ENCODE measurements at places on chromosomes 1 and 21.

DNA sequence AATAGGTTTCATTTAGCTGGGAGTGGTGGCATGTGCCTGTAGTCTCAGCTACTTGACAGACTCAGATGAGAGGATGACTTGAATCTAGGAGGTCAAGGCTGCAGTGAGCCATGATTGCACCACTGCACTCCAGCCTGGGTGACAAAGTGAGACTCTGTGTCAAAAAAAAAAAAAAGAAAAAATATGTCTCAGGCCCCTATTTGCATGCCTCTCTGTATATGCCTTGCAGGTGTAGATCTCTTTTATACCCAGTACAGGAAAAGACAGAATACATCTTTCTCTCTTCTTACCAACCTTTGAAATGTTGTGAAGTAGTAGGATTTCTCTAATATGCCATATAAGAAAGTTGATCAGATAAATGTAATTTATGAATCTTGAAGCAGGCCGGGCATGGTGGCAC is 6.4 kb downstream of the CNR2 start:
- no peak for DNase-seq

DNA sequence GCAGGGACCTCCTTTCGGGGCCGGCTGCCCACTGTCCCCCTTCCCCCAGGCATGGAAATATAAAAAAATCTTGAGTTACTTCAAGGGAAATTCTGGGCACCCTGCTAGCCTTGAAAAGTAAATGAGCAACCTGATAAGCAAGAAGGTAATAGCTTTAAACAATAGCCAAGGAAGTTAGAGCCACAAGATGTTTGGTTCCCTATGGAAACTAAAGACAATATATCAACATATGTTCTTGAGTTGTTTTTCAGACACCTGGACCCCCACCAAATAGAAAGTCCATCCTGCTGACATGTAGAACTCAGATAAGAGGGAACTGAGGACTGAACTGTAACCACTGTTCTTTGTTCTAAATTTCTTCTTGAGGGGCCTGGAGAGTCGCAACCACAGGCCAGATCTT is 19.3 kb upstream of the SLC35A3 start:
- no peak for DNase-seq

GRCh38 chr1:47436304-47436978 is 1.4 kb upstream of the FOXD2 start:
- DNase-seq, result peak; percentile 8

- DNase-seq, result no peak
These were observed 11.0 kb downstream of the RPTN start for GRCh38 chr1:152148051-152148450.

DNA sequence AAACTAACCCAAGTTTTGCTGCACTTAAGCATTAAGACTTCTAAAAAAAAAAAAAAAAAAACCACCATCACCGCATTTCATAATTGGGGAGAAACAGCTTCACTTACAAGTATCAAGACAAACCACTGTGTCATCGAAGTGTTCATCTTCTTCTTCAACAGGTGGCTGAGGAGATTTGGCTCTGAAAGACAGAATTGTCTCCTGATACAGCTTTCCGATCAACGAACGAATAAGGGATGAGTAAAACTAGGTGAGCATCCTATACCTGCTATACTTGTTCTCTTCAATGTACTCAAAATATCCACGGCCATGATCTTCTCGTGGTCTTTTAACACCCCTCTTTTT is 2.0 kb downstream of the HNRNPU start:
- no peak for DNase-seq

DNA sequence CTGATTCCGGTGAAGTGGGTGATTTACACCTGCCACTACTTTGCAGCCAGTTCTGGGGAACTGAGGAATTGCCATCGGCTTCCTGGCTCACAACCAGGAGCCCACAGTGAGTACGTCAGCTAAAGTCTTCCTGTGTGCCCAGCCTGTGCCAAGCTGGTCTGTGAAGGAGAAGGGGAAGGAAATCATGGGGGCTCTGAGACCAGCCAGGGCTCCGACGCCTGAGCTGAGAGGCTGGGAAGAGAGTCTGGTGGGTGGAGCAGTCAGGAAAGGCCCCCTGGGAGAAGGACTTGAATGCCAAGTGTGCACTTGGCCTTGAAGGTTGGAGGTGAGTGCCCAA is 1.2 kb downstream of the LURAP1 start:
- no peak for DNase-seq

- no peak for DNase-seq
These were observed 97.4 kb upstream of the TNR start for GRCh38 chr1:175840787-175841186.

GRCh38 chr1:114214016-114214415 is 60.3 kb upstream of the SYT6 start:
- DNase-seq, result no peak

DNA sequence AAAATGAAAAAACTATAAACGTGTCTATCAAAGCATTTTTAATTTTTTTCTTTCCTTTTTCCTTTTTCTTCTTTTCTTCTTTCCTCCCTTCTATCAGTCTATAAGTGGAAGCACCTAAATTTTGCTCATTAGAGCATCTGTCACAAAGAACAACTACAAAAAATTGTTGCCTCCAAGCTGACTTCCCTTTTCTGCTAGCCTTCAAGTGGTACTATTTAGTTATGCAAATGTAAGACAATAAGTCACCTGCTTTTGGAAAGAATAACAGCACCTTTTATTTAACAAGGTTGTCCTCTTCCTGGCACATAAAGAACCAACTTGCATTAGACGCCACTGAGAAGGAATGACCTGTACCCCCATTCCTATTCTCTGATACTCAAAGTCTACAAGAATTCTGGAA is 45.0 kb upstream of the C1orf53 start:
- DNase-seq, result no peak

DNA sequence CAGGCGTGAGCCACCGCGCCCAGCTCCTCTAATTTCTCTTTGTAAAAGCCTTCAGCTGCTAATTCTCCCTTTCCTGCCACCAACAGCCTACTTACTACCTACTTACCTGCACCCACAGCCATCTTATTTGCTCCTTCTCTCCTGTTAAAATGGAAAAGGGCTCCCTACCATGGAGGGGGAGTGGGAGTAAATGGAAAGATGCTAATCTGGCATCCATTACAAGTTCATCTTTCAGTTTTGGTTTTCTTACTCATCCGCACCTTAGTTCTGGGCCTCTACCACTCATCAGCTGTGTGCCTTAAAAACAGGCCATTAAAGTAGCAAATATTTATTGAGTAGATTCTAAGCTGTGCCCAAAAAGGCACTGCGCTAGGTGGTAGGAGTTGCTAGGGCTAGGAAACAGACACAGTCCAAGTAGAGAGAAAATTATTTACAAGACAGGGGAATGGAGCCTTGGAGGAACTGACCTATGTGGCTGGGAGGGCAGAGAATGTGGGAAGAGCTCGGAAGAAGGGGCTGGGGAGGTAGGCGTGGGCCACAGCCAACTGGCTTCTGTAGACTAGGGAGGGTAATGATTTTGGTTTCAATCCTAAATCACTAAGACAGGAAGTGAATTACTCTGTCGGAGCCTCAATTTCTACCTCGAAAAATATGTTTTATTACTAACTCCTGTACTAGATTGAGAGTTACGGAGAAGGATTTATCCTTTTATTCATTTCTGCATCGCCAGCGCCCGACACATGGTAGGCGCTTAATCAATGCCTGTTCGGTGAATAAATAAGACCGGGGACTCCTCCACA is 685 bp upstream of the DDI2 start:
- no peak for DNase-seq

DNA sequence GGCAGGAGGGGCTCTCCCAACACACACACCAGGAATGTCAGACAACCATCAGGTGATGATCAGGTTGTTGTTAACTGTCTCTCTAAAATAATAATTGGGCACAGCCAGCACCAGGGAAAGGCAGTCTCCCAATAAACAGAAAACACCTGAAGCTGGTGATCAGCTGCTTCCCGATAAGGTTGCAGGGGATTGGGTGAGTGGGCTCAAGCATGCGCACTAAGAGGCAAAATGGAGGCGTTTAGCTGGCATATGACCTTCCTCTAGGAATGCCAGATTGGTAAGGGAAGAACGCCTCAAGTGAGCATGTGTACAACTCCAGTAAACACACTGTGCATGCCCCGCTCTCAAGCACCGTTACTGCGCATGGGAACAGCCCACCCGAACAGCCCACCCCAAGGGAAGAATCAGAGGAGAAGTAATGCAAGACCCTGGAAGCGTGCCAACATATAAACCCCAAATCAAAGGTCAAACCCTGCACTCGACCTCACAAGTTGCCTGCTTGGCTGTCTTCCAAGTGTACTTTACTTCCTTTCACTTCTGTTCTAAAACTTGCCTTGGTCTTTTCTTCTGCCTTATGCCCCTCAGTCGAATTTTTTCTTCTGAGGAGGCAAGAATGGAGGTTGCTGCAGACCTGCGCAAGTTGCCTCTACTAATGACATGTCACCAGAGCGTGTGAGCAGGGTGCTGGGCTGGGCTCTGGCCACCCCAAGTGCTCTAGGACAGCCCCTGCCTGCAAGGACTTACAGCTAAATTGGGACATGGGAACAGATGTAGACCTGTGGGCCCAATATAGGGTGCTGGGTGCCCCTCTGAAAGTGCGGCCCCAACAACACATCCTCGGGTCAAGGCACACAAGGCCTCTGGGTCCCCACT is 200.8 kb downstream of the RHOU start:
- DNase-seq, result no peak

GRCh38 chr1:196160066-196160795 is 448.0 kb downstream of the KCNT2 start:
- peak; percentile 63 for DNase-seq

GRCh38 chr1:5514527-5515183 is 477.6 kb downstream of the NPHP4 start:
- DNase-seq, result no peak

DNA sequence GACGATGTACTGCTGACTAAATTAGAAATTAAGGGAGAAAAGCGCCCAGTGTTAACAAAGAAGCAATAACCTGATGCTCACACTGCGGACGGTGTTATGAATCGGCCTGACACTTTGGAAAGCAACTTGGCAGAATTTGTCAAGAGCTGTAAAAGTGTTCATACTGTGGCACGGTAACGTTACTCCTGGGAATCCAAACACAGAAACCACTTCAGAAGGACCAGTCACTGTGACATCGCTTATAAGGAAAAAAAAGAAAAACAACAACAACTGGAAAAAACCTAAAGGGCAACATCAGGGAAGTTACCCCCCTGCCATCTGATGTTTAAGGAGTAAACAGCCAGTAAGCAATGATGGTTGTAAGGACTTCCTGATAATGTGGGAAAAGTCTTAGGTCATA is 27.7 kb downstream of the CAPZB start:
- DNase-seq, result no peak

DNA sequence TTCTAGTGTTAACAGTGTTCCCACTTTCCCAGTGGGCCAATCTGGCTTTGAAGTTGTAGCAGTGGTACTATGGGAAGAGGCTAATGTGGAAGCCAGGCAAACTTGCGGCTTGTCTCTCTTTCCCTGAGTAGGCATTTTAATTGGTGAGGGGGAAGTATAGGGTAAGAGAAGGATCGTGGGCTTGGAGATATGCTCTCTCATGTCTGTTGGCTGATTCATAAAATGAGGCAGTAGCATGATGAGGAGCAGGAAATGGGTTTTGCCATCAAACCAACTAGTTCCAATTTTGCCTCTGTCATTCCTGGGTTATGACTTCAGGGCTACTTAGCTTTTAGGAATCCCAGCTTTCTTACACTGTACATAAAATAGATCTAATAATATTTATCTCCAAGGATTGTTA is 12.1 kb downstream of the C8A start:
- peak; percentile 71 for DNase-seq

DNA sequence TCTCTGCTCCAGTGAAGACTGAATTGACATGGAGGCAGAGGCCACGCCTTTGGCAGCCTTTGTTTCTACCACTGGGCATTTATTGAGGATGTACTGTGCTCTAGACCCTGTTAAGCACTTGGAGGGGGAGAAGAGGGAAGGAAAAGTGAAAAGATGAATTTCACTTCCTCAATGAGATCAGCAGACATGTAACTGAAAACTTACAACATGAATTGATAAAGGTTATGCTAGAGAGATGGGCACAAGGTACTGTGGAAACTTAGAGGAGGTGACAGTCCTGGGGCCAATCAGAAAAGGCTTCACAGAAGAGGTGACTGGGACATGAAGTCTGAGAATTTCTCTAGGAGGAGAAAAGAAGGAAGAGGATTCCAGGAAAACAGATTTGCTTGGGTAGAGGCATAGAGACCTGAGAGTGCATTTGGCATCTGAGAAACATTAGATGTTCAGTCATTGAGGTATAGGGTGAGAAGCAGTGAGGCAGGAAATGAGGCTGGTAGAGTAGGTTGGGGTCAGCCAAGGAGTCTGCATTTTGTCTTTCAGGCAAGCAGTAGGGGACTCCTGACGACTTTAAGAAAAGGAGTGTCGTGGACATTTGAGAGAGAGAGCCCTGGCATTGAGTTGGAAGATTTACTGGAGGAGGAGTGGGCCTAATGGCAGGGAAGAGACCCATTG is 113.0 kb downstream of the SYT2 start:
- DNase-seq, result no peak

DNA sequence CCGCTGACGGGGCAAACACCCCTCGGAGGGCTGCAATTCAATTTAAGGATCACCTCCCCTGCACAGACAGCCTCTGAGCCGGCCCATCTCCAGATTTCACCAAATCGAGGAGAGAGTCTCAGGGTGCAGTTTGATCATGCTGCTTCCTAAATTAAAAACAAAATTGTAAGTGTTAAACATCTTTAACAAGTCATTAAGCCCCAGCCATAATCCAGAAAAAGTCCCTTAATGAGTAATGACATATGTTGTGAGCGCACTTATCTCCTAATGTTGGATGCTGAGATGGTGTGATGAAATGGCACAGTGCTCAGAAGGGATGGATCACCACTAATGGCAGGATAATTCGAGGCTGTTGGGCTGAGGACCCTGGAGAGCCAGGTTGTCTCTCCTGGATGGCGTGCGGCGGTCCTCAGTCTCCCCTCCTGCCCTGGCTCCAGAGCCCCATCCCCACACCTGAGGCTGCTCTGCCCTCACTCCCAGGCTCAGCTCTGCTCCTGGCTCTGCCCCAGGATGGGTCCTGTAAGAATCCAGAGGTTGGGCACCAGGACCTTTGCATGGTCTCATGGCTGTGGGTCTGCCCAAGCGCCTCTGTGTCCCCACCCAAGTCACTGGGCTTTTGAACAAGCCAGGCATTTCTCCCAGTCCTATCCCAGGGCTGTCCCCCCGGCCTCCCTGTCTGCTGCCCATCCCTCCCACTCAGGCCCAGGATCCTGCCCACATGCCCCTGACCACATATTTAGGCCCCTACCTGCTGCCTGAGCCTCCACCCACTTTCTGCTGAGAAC is 224.4 kb upstream of the POU3F1 start:
- DNase-seq, result no peak

DNA sequence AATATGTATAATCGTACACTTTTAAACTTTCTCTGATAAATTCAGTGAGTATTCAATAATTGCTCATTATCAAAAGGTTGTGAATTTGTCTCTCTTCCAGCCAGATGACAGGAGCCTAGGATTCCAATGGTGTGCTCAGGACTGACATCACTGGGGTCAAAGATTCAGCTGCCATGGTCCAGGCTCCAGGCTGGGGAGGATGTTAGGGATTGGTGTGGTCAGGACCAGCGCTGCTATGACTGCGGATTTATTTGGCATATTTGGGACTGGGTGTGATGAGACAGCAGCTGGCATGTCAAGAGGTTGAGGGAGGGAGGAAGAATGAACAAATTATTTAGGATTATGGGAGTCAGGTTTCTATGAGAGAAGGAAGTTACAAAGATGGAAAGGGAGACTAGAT is 48.2 kb upstream of the ABCA4 start:
- no peak for DNase-seq

Measured in AG09309 (cell line).